T-helper 1 cell (primary cell): ENCODE measurements at places on chromosomes 12 and 14.

- DNase-seq: no peak
These were observed 1080.7 kb downstream of the LRFN5 start for GRCh38 chr14:42687421-42687820.

DNA sequence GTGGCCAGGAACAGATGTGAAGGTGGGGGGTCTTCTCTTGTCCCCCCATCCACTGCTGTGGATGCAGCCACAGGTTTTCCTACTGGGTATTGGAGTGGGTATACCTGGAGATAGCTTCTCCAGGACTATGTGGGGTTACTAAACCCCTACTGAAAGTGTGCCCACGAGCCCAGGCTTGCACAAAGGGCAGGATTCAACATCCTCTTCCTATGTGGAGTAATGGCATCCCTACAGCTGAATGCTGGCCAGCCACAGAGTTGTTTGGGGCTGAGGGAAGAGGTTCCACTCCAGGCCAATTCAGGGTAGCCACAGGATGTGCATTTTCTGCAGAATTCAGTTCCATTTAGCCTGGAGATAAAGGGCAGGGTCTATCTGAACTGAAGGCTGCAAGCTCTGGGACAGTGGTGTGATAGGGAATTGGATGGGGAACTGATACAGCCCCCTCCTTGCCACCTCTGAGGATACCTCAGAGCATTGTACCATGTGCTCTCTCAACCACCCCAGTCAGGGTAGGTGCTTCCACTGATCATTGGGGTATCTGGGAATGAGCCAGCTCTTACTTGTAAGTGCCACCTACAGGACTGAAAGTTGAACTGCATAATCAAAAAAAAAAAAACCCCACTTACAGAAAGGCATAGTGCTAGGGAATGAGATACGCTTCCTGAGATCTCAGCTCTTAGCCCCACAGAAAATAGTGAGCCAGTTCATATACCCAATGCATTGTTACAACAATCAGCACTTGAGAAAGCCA lies 187.1 kb downstream of the KITLG start:
- no peak for DNase-seq

- no peak for DNase-seq
These were observed 12.1 kb downstream of the ASIC1 start for GRCh38 chr12:50069539-50069938.

- DNase-seq: no peak
These were observed 184.7 kb downstream of the SRGAP1 start for GRCh38 chr12:64029013-64029857.

GRCh38 chr12:33044447-33044846 lies 147.9 kb upstream of the PKP2 start:
- no peak for DNase-seq

- no peak for DNase-seq
These were observed 10.7 kb downstream of the PCNX4 start for GRCh38 chr14:60102389-60102788.

- no peak for DNase-seq
These were observed 88.3 kb upstream of the AMN1 start for GRCh38 chr12:31817120-31817519.

GRCh38 chr12:65911321-65911720 lies 87.0 kb downstream of the HMGA2 start:
- no peak for DNase-seq

DNA sequence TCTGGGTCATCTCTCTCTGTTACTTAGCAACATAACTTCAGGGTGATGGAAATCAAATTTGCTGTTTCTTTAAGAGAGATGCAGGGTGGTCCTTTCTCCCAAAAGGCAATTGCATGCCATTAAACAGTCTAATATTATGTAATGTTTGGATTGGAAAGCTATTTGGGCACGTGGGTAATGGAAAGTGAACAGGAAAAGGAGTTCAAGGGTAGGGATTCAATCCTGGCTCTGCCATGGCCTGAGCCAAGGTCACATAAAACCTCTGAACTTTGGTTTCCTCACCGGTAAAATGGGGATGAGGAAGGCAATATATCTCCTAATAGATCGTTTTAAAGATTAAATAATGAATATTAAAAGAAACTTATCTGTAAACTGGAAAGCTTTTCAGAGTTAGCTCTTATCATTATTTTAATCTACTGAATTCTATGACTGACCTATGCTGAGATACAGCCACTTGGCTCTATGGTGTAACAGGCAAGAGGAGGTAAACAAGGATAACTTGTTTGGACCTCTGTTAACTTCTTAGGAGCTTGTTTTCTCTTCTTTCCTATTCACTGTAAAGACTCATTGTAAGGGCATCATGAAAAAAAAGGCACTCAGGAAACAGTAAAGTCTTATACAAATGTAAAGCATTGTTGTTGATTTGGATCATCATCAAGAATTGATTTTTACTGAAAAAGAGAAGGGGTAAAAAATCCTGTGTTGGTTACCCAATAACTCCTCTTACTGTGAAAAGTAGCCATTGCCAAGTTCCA lies 55.7 kb upstream of the OVCH1 start:
- DNase-seq: no peak

DNA sequence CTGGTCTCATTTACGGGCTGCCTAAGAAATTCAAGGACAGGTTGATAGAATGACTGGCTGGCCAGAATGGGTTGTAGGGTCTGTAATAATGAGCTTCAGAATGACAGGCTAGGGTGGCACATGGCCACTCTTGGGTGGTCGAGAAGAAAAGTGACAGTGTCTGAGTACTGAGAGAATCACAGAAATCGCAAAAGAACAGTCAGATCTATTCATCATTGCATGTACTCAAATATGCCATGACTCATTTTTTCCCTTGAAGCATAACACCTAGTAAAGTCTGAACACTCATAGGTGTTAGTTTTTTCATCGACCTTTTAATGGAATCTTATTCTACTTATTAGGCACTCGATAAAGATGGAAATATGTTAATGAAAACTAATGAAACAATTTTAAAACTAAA lies 37.8 kb upstream of the SEL1L start:
- DNase-seq: peak; percentile 3

DNA sequence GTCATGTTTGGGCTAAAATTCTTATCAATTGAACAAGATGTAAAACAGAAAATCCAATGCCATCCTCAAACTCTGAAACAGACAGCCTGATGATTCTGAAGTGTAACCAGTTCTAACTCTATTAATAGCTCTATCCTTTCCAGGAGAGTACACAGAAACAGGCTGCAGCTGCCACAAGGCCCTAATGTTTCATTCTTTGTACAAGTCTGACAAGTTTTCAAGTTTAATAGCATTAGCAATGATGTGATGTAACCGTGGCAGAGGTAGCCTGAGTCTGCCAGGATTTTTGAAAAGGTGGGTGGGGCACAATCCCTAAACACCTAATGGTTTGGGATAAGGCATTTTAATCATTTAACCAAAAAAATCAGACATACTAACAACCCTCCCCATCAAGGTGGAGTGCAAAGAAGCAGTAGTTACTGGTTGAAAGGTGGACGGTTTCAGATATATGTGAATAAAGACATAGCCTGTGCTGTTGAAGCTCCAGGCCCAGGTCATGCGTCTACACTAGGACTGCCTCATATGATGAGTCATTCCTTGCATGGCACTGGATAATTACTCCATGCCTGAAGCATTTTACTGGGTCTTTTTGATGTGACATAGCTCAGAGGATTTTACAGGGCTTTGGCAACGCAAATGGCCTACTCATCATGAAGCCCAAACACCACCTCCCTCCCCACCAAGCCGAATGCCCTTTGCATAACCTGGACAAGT lies 145.1 kb upstream of the GRIP1 start:
- no peak for DNase-seq
